Panc1 (cell line): ENCODE measurements at places on chromosomes 2 and 18.

DNA sequence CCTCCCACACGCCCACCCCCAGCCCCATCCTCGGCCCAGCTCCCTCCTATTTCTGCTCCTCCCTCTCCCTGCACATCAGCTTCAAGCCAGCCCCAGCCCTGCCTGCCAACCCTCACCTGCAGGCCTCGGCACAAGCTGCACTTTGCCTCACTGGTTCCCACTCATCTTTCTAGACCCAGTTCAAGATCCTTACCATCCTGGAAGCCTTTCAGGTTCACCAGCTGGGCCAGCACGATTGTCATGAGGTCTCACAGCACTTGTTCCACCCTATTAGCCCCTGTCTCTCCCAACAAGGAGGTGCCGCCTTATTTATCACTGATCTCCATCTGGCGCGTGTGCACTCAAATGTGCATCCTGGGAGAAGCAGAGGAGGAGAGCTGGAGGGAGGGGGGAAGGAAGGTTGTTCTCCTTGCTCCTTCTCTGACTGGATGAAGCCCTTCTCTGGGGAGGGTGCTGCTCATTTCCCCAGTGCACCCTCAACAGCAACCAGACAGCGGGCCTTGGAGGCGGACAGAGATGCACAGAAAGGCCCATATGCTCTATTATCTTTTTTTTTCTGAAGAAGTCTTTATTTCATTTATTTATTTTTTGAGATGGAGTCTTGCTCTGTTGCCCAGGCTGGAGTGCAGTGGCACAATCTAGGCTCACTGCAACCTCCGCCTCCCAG lies 15.5 kb upstream of the BIN1 start:
- DNase-seq = no peak

DNA sequence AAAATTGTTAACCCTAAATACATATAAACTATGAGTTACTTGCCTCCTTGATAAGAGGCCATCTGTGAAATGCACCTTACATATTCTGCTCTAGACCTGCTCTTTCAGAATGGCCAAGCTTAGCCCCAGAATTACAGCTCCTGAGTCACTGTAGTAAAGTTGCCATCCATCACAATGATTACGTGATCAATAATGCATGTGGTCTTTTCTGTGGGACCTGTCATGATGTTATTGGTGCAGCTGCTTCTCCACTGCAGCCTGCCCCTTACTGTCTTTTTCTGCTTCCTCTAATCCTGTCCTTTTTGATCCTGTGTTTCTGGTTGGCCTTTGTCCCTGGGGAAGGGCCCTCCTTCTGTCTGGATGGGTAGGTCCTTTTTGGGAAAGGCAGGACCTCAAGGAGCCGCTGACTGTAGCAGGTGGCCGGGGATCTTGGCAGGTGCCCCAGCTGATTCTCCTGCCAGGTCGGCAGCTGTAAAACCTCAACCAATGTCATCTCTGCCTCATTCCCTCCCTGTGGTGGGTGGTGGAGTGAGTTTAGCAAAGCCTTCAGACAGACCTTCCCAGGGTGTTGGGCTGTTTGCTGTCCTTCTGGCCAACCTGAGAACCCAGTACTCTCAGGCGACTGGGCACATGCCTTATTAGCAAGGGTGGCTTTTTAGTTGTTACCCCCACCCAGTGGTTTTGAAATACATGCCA lies 126.2 kb upstream of the EML6 start:
- no peak for DNase-seq

GRCh38 chr2:193469251-193469650 lies 1274.5 kb upstream of the TMEFF2 start:
- no peak for DNase-seq

DNA sequence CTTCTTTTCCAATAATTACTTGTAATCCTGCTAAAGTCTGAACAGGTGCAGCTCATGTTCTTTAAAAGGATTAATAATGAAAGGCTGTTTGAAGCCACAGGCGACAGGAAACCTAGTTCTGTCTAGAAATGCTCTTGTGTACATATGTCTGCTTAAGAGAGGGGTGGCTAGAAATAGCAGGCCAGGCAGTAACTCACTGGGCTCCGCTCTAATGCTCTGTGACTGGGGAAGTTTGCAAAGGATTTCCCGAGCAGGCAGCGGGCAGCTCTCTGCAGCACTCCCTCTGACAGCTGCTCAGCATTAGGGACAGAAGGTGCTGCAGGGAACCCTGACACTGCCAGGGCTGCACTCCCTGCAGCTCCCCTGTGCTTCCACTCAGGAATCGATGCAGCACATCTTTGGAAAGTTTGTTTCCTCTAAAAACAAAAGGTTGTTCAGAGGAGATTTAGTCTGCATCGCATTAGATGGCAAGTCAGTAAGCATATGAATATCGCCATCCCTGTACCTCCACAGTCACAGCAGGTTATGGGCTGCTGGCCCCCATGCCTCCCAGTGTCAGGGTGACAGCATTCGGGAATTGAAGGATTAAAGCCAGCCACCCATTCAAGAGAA lies 33.1 kb upstream of the TTC39C start:
- no peak for DNase-seq

- no peak for DNase-seq
These were observed 5.9 kb downstream of the MSL3B start for GRCh38 chr2:233862261-233862768.

DNA sequence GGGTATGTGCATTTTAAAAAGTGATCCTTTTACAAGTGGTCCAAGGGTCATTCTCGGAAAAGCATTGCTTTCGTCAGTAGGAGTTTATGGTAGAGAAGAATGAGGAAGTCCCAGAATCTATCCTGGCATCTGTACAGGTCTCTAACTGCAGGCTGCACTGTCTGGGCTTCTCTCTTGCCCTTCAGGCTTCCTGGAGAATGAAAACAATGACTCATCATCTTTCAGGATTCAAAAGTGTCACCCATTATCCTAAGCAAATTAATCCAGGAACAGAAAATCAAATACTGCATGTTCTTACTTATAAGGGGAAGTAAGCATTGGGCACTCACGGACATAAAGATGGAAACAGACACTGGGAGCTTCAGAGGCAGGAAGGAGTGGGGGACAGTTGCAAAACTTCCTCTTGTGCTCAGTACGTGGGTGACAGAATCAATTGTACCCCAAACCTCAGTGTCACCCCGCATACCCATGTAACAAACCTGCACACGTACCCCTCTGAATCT lies 60.2 kb upstream of the TXNDC2 start:
- DNase-seq = no peak

DNA sequence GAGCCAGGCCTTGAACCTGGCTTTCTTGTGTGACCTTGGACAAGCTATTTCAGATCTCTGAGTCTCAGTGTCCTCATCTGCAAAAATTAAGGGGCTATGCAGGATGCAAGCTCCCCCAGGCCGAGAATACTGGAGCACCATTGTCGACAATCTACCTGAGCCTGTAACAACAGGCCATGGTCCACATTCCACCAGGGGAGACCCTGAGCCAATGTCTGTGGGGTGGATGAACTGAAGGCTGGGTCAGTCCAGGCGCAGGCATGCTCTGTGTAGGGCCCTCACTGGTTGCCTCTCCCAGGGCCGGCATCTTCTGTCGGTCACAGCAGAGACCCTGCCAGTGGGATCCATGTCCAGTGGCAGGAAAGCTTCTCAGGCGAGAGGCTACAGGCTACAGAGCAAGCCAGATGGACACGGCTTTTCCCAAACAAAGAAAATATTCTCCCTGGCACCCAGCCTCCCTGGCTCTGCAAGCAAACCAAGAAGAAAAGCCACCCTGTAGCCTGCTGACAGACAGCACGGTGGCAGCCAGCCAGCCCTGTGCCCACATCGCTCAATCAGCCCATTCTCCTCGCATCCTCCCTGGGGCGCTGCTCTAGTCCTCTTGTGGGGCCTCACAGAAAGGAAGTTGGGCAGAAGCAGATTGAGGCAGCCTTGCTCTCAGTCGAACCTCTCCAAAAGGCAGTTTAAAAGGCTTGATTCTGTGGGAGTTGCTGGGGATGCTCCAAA lies 48.7 kb upstream of the FZD7 start:
- no peak for DNase-seq

DNA sequence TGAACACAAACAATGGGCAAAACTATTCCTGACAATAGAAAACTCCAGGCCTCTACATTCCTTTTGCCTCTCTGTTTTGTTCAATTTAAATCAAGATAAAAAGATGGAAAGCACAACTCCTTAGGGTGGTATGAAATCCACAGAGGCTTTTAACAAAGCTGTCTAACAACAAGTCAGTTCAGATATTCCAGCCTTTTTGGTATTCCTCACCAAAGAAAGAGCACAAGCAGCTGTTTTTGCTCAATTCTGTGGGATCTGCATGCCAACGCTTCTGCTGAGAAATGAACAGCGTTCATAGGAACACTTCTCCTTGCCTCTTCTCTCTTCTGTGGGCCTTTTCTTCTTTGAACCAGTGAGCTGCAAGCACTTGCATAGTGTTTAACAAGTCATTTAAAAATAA lies 411.6 kb upstream of the TCF4 start:
- no peak for DNase-seq

DNA sequence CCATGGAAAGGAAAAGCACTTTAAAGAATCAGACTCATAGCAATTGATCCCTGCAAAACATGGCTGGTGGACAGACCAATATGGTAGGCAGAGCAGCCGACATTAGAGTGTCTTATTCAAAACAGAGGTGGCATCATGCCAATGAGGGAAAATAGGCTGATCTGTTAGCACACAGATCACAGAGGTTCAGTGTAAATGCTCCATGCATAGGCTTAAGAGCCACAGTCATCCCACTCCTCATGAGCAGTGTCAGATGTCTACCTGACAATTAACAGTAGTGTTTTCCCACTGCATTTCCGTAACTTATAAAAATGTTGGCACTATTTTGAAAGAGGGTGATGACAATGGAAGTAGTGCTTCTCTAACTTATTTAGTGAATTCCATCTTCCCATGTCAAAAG lies 86.7 kb downstream of the SPATS2L start:
- DNase-seq = no peak

DNA sequence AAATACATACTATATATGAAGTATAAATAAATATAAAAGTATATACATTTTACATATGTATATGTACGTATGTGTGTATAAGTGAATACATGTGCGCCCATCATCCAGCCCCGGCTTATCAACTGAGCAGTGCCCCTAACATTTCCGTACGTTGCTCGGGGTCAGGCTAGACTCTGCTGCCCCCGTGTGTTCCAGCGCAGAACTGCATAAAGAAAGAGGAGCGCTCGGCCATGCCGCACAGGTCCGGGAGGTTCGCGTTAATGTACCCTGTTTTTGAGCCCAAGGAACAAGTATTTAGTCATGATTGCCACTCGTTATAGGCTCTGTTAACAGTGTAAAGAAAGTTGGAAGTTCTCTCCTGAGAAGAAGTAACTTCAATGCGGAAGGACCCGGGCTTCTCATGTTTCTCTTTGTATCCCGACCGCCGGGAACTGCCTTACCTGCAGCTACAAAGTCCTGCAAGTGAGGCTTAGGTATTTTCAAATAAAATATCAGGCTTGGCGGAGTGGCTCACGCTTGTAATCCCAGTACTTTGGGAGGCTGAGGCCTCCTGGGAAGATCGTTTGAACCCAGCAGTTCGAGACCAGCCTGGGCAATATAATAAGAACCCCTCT lies 55.7 kb downstream of the CD8B2 start:
- peak; percentile 39 for DNase-seq

DNA sequence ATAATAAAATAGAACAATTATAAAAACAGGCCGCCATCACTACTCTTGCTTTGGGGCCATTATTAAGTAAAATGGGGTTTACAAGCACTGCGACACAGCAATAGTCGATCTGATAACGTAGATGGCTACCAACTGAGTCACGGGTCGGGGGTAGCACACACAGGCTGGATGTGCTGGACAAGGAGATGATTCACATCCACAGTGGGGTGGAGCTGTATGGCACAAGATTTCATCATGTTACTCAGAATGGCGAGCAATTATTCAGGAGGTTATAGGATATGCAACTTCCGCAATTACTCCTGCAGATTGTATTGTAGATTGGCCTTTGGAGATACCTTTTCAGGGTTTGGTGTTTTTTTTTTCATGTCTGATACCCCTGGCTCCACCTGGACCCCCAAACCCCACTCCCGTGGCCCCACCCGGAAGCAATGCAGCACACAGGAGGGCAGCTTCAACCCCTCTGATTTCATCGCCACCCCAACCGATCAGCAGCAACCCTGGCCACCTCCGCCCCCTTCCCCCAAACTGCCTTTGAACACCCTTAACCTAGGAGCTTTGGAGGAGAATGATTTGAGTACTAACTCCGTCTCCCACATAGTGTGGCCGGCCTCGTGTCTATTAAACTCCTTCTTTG lies 21.4 kb upstream of the MLPH start:
- no peak for DNase-seq

DNA sequence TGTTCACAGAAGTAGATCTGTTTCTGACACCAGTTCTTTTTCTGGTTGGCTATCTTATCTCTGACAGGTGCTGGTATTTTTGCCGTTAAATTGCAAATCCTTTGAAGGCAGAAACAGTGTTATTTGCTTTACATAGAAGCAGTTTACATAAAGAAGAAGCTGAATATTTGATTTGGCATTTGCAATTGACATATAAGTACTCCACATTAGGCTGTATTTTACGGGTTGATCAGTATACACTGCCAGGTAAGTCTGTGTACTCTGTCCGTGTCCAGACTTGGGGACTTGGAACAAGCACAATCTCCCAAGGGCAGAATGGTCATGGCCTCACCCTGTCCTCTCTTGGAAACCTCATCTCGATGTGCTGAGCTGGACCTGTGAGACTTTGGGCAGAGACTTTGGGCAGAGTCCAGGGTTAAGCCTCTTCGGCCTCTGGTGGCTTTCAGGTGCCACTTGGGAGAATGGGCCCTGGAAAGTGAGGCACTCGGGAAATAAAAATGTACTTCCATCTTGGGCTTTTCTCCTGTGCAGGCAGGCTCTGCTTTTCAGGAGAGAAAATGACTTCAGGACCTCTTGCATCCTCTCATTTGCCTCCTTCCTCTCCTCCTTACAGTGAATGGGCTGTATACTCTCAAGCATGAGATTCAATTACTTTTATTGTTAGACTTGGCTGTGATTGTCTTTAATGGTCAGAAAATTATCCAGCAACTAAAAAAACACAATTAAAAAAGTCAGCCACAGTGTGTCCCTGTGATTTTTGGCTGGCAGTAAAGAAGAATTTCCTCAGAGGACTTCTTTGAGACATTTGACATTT lies 108.5 kb downstream of the RAPGEF4 start:
- no peak for DNase-seq

GRCh38 chr2:164934401-164935117 lies 20.8 kb downstream of the SLC38A11 start:
- DNase-seq = no peak

DNA sequence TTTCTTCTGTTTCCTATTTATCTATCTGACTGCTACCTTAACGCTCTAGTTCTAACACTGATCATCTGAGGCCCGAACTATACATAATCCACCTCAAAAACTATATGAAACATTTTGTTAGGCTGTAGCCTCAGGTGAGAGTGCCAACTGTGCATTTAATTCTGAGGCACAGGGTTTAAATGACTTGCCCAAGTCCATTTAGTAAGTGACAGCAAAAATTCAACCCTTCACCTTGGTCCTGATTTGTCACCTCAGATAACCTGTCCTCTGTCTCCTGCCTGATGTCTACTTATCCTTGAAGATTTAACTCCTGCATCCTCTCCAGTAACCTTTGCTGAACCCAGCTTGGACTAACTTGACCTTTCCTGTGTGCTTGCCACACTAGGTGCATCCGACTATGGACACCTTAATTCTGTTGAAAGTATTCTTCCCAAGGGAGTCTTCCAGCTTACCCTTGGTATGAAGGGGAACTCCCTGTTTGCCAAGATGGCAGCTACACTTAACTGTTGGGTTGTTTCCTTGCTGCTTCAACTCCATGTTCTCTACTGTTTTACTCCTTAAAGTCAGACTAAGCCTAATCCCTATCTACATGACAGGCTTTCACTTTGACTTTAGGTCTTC lies 23.5 kb downstream of the CD302 start:
- DNase-seq = no peak

GRCh38 chr2:177001334-177001733 lies 211.3 kb upstream of the HNRNPA3 start:
- DNase-seq = no peak

GRCh38 chr2:159285433-159285832 lies 1.1 kb downstream of the WDSUB1 start:
- no peak for DNase-seq
